Substantia nigra (tissue), 51 donors: ENCODE measurements at places on chromosomes 6 and 20.
A peak's percentile ranks its signal among the peaks of the same experiment; 100 is the strongest.

GRCh38 chr20:62428002-62428372, 648 bp upstream of the RBBP8NL start:
- no peak for DNase-seq

GRCh38 chr6:159045801-159046200, 1.0 kb upstream of the TAGAP start:
- DNase-seq: no peak

GRCh38 chr6:123589973-123590372, 46.8 kb downstream of the TRDN start:
- DNase-seq: no peak

DNA sequence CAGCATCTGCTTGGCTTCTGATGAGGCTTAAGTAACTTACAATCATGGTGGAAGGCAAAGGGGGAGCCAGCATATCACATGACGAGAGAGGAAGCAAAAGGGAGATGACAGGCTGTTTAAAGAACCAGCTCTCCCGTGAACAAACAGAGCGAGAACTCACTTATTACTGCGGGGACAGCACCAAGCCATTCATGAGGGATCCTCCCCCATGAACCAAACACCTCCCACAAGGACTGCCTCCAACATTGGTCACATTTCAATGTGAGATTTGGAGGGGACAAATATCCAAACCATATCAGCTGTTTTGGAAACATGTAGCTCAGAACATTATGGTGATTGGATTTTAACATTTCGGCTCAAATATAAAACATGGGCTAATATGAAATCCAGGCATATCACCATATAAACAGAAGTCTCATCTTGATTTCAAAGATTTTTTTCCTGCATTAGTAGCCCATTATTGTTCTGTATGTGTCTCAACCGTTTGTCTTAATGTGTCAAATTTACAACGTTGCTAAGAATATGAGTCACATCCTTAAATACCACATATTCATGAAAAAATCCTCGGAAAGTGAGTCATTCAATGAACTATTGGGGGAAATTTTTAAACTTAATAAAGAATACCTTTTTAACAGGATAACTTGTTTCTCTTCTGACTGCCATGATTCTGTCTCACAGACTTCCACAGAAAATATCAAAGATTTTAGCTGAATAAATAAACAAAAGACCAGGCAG, 894.3 kb downstream of the TFAP2A start:
- no peak for DNase-seq

DNA sequence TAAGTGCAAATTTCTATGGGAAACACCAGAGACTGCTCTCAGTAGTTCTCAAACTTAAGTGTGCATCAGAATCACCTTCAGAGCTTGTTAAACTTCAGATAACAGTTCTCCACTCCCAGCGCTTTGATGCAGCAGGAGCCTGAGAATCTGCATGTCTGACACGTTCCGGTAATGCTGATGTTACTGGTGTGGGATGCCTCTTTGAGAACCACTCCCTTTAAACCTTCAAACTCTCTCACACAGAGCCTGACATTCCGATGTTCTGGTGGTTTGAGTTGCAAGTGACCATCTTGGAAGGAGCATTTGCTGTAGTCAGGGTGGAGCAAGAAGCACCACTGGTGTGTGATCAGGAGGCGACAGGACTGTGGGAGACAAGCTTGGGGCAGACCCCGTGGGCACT, 57.9 kb downstream of the OTOR start:
- DNase-seq: no peak

- DNase-seq: no peak
These were observed 585.7 kb upstream of the MARCKS start for GRCh38 chr6:113271437-113271836.

- no peak for DNase-seq
These were observed 34.8 kb downstream of the HFE start for GRCh38 chr6:26122005-26122388.

DNA sequence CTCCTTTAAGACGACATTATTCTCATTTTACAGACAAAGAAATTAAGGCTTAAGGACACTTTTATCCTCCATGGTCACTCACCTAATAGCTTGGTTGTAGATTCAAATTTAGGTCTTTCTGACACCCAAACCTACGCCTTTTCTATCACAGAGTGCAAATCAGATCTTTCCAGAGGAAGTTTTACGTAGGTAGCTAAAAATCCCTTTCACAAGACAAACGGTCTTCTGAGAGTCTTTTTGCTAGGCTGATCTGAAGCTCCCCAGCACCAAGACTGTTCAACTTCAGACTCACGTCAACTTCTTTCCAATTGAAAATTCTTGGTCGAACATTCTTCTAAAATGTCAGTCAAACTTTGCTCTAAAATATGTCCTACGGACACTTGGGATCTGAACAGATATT, 46.5 kb downstream of the BLOC1S5 start:
- DNase-seq: no peak

DNA sequence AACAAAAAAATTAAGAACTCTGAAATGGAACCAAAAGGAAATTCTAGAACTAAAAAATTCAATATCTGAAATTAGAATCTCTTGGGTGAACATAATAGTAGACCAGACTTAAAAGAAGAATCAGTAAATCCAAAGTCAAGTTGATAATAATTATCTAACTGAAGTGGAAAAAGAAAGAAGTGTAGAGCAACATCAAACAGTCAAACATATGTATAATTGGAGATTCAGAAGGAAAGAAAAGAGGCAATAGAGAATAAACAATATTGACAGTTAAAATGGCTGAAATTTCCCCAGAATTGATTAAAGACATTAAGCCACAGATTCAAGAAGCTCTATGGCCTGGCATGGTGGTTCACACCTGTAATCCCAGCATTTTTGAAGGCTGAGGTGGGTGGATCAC, 383.6 kb downstream of the PREX1 start:
- DNase-seq: no peak

DNA sequence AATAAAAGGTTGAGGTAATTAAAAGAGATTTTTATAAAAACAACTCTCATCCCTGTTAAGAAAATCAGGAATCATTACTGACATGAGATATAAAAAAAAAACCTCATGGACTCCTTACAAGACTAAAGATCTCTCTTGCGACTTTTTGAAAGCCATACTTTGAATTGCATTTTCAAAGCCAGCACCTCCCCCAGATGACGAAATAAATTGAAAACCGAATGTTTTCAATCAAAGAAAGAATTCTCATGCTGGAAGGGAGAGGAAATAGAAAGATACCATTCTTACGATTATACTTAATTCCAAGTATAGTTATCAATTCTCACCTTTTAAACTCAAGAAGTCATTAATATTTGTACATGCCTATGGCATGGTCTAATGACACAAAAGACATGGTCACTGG, 452.3 kb downstream of the GJA1 start:
- DNase-seq: no peak

GRCh38 chr20:25176184-25176583, 19.3 kb upstream of the ENTPD6 start:
- no peak for DNase-seq

DNA sequence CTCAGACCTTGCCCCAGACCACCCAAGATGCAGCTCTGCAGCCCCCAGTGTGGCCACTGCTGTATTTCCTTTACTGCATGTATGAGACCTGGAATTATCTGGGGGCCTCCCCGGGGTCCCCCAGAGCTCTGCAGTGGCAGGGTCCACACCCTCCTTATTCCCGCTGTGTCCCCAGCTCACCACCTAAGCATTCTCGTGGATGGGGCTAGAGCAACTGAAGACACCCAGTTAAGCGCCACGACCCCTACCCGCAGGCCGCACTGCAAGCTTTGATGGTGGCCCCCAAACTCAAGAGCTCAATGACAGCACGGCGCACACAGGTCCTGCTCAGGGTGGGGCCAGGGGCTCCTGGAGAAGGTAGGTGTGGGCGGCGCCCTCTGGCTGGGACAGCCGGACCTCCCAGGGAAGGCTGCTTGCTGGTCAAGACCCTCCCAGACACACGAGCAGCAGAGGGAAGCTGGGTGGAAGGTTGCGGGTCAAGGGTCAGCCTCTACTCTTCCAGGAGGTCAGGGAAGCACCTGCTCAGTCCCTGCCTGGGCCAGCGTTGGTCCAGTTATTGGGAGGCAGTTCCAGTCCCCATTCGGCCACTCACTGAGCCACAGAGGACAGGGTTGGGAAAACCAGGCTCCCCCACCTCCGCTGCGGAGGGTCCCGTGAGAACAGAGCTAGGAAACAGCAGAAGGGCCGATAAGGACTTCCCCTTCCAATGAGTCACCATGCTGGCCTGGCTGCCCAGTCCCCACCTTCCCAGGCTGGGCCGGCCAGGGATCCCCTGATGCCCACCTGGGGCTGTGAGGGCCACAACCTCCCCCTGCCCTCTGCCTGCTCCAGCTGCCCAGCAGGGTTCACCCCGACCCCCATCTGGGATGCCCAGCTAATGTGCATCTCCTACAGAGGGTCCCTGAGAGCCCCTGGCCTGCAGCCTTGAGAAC, 2.9 kb downstream of the LAMA5 start:
- no peak for DNase-seq

DNA sequence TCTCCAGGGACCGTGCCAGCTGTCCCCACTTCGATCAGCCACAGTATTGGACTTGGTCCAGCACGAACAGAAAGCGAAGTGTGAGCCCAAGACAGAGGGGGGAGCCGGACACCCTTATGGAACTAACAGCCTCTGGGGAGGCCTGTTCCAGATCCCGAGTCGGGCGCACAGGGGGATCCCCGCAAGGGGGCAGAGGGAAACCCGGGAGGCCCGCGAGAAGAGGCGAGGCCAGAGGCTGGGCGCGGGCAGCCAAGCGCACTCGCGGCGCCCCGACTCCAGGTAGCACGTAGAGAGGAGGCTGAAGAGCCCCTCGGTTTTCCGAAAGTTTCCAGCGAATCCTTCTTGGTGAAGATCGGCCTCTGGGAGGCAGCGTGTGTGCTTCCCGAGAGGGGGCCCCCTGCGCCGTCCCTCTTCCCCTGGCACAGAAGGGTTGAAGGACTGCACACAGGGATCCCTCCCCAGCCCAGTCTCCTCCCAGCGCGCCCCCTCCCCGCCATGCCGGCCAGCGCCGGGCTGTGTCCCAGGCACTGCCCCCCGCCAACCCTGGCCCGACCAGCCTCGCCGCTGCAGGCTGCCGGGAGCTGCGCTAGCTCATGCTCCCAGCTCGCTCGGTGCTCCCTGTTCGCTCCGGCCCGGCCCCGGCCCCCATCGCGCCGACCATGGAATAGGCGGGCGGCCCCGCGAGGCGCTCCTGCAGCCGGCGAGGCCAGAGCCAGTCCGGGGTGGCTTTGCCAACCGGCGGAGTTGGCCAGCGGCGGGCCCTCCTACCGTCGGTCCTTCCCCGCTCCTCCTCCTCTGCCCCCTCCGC, 577 bp upstream of the SLC24A3 start:
- peak; percentile 13 for DNase-seq

DNA sequence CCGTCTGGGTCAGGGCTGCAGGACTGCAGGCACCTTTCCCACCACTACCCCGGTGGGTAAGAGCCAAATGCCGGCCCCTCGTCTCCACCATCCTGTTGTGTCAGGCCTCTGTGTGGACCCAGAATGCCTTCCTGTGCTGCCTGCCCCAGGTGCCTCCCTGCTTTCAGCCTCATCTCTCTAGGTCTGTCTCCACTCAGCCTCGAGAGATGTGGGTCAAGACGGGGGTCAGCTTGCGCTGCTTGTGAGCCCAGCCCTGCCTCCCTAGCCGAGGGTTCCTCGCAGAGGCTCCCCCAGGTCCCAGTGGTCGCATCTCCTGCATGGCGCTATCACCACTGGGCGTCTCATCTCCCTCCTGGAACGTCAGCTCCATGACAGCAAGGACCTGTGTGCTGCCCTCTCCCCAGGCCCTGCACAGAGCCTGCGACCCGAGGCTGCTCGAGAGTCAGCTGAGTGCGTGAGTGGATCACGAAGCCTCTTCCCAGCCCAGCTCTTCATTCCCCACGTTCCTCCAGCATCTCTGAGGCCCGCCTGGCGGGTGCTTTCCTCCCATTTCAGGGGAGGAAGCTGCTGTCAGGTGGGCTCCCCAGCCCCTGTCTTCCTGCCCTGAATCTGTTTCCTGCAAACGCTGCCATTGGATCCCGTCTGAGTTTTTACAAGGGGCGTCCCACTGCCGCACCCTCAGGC, 38.7 kb upstream of the ZBP1 start:
- no peak for DNase-seq

GRCh38 chr6:37293426-37293825, 35.5 kb upstream of the TMEM217 start:
- no peak for DNase-seq

GRCh38 chr20:13098720-13099355, 90.1 kb downstream of the SPTLC3 start:
- no peak for DNase-seq

DNA sequence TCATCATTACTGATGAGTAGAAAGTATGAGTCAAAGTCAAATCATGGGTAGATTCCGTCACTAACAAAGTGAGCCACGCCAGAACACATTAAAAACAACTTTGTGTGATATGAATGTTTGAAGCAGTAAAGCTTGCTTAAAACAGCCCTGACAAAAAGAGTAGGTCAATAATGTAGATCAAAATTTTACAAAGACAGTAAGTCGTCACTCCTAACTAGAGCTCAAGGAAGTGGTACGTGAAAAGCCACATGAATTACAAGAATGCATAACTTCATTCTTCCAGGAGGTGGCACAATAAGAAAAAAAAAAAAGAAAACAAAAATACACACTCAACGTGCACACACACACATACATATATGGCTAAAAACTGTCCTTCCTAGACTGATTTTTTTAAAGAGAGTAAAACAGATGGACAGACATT, 69.9 kb downstream of the HACE1 start:
- DNase-seq: no peak

- DNase-seq: no peak
These were observed 192.6 kb upstream of the VGLL2 start for GRCh38 chr6:117072781-117073180.

DNA sequence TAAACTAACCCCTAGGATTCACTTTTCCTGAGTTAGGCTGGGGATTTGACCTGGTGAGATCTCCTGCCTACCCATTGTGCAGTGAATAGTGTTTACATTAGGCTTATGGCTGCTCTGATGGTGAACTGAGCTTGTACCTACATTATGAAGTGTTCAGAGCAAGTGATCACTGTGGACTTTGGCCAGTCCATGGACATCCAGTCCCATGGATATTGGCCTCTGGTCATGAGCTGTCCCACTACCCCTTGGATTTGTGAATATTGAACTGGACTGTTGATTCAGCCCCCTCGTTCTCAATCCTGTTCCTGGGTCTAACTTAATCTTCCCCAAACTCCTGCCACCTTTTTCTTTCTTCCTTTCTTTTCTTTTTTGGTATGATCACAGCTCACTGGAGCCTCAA, 13.8 kb downstream of the ASIP start:
- no peak for DNase-seq
